RCC 7860 (cell line): ENCODE measurements at places on chromosomes 11 and 22.

GRCh38 chr11:109772892-109773291, 320.3 kb upstream of the ZC3H12C start:
- DNase-seq, result no peak

DNA sequence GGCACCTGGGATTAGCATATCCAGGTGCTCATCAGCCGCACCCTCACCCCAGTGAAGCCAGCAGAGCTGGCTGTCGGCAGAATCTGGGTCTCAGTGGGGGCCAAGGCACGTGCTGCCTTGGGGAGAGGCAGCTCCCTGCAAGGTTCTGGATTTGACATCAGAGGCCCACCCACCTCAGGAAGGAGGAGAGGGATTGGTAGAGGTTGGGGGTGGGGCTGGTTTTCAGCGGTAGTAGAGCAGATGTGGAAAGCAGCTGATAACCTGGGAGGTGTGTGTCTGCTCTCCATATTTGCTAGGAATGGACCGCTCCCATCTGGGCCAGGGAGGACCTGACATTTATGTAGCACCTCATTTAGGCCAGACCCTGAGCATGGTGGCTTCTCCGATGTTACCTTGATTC, 147.5 kb downstream of the GRIK4 start:
- DNase-seq, result no peak

DNA sequence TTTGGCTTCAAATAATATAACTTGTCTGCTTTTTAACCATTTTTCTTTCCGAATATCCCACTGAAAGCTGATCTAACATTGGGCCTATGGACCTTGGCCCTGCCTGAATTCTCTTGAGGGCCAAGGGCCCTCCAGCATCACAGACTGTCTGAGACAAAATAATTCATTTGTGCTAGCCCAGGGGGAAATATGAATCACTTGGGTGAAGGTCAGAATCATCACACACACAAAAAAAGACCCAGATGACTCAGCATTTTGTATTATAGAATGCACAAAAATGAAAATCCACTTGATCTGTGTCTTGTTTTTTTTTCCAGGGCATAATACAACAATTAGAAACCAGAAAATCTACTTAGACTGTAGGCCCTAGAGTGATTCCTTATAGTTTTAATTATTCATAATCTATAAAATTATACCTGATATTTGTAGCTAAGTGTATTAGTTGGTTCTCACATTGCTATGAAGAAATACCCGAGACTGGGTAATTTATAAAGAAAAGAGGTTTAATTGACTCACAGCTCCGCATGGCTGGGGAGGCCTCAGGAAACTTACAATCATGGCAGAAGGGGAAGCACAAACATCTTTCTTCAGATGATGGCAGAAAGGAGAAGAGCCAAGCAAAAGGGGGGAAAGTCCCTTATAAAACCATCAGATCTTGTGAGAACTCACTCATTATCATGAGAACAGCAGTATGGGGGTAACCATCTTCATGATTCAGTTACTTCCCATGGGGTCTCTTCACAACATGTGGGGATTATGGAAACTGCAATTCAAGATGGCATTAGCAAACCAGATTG, 15.6 kb upstream of the RDX start:
- DNase-seq, result no peak

GRCh38 chr11:32529994-32530588, 53.5 kb upstream of the EIF3M start:
- DNase-seq, result no peak

DNA sequence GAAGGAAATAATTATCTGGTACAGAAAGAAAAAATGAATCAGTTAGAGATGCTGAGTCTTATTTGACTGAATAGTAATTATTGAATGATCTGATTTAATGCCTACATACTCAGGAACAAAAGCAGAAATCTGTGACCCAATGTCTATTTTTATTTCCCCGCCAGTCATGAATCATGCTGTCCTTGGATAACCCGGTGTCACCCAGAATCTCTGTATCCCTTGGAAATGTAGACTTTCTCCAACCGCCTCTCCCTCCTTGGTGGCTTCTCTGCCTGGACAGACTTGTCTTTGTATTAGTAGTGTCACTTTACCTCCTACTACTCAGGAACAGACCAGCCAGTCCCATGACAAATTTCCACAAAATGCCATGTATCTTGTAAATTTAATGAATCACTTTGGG, 173.3 kb upstream of the PDGFD start:
- DNase-seq, result no peak

DNA sequence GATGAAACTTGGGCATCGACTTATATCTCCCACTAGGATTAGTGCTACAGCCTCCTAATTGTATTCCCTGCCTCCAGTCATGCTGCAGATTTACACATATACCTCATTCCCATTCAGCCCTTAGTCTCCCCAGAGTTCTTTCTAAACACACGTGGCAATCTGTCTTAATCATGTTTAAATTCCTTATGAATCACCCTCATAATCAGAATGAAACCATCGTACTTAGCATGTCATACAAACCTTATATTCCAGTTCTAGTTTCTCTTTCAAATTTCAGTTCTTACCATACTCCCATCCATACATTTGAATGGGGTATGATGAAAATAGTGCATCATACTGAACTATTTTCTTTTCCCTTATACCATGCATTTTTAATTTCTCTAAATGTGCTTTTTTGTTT, 6.0 kb upstream of the OR10A2 start:
- DNase-seq, result no peak

GRCh38 chr22:31020334-31020733, 51.3 kb downstream of the TUG1 start:
- no peak for DNase-seq

DNA sequence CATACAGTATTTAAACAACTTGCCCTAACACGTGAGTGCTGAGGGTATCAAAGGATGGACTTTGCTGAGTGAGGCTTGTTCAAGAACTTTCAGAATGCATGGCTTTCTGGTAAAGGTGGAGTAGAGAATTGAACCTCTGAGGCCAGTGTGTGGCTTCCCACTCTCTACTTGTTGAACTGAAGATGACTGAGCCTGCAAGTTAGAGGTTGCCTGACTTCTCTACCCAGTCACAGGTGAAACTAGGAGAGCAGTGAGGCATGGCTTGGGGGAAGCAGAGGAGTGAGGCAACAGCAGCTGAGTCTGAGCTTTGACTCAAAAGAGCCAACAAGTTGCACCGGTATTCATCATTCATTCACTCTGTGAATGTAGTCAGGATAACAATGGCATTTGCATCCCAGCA, 256.4 kb upstream of the SESN3 start:
- no peak for DNase-seq

DNA sequence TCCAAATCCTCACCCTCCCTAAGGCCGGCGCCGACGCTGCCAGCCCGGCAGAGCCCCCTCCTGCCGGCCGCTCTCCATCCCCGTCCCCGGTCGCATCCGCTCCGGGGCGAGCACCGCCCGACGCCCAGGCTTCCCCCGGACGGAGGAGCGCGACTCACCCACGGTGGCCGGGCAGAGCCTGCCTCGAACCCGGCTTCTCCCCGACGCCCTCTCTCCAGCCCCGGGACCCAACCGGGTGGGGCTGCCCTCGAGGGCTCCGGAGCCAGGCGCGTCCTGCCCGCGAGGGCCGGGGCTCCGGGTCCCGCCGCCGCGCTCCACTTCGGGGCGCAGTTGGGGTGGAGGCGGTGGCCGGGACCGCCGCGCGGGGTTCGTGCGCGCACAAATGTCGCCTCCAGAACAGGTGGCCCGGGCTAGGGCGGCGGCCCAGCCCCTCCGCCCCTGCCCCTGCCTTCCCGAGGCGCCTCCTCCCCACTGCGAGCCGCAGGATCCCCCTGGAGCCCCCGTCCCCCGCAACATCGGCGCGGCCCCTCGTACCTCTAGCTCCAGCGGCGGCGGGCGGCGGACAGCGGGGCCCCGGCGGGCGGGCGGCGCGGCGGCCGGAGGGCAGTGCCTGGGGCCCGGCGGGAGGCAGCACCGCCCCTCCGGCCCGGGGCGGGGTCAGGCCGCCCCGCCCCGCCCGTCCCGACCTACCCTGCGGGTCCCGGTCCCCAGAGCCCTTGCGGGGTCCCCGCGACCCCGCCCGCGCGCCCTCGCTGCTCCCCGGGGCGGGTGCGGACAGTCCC, at the start of gene A4GALT:
TSS of gene A4GALT (minus strand) at position 608 of the 782 bp plus-strand sequence. CDS start 26,919 bp downstream, outside the sequence.
- no peak for DNase-seq

DNA sequence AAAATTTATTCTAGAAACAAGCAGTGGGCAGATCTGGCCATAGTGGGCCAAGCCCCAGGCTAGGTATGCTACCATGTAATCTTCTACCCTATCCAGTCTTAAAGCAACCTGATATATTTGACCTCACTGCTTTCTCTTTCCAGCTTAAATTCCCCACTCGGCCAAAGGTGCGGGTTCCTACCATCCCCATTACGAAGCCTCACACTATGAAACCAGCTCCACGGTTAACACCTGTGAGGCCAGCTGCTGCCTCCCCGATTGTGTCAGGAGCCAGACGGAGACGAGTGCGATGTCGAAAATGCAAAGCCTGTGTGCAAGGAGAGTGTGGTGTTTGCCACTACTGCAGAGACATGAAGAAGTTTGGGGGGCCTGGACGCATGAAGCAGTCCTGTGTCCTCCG, 21.2 kb upstream of the GRK2 start:
- DNase-seq, result no peak

DNA sequence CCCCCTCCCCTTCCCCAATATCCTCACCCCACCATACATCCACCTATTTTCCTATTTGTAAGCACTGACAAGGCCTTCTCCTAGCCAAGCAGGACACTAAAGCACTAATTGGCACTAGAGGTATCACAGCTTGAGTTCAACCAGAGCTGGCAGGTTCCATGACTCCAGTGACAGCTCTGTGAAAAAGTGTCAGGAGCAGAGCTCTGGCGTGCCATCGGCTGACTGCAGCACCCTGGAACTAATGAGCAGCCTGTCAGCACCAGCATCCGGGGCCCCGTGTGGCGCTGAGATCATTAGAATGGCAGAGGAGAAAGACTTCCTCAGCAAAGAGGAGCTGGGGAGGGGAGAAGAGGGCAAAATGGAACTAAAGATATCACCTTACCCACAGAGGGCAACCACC, 847.4 kb downstream of the NTM start:
- no peak for DNase-seq

GRCh38 chr11:86669424-86669823, 3.0 kb downstream of the ME3 start:
- DNase-seq, result no peak

DNA sequence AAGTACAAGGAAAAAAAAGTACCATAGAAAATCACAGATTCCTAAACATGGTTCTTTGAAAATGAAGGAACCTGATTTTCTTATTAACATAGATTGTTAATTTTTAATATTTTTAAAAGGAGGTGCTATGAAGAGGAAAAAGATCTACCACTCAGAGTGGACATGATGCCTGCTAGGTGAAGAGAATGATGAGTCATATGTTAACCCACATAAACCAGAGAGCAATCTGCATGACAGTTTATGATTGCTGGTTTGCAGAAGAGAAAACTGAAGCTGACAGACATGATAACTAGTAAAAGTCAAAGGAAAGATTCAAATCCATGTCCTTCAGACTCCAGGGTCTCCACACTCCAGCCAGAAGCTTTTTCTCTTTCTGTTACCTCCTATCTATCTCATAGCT, 1231.7 kb downstream of the LRRC4C start:
- DNase-seq, result no peak

GRCh38 chr11:128530118-128531074, 57.0 kb downstream of the ETS1 start:
- DNase-seq, result peak; percentile 46

DNA sequence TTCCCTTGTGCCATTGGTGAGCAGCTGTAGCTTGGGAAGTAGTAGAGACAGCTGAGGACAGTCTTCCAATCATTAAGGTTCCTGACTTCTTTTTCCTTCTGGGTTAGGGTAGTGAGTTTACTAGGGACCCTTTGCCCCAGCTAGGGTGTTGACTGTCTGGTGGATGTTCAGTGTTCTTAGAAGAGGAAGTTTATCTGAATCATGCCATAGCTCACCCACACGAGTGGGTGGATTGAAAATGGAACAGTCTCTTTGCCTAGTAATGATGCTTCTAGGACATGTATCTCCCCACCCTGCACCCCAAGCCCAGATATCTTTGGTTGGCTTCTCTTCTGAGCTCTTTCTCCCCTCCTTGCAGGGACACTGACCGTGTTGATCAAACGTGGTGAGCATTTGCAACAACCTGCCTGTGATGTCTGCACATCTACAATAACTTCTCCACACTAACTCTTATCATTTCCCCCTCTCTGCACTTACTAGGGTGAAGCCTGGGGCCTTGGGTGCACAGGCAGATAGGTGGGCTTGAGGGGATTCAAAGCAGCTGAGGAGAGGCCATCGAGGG, 57.1 kb upstream of the HORMAD2 start:
- no peak for DNase-seq

GRCh38 chr11:58334708-58335107, 24.2 kb downstream of the OR5B17 start:
- peak; percentile 76 for DNase-seq

DNA sequence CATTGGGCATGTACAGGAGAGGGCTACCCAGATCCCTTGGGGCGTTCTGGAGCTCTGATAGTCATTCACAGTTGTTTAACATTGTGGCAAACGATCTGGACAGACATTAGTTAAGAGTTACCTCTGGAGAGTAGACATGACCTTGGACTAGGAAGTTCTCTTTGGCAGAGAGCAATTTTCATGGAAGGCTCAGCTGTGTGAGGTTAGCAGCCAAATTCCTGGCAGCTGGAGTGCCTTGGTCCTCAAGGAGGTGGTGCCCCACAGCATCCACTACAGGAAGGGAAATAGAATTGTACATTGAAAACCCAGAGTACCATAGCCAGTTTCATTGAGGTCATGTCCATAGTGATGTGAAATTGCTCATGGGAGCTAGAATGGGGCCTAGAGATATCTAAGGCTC, 82.8 kb downstream of the BLID start:
- DNase-seq, result no peak

- peak; percentile 55 for DNase-seq
These were observed 85.9 kb downstream of the SBF2 start for GRCh38 chr11:10208131-10208575.

GRCh38 chr11:78925387-78925786, 350.7 kb upstream of the NARS2 start:
- DNase-seq, result no peak

- no peak for DNase-seq
These were observed 74.2 kb upstream of the MS4A8 start for GRCh38 chr11:60625262-60625661.

- DNase-seq, result peak; percentile 45
These were observed 674 bp upstream of the BAIAP2L2 start for GRCh38 chr22:38110863-38111852.

- DNase-seq, result no peak
These were observed 163.2 kb upstream of the NARS2 start for GRCh38 chr11:78737891-78738290.

GRCh38 chr11:110148775-110149744, 55.9 kb downstream of the ZC3H12C start:
- DNase-seq, result peak; percentile 93

GRCh38 chr11:106594751-106595351, 423.4 kb downstream of the GUCY1A2 start:
- DNase-seq, result no peak
